Activated T-cell treated with anti-CD3 and anti-CD28 coated beads, Interleukin-2, amount 50 U/mL, for 1 hour (primary cell): ENCODE measurements at places on chromosomes 4 and X.

GRCh38 chr4:153452658-153453378 lies 13.3 kb upstream of the TMEM131L start:
- no peak for DNase-seq

GRCh38 chrX:55716937-55717336 lies 612 bp upstream of the RRAGB start:
- DNase-seq = no peak

GRCh38 chr4:41140410-41140809 lies 73.9 kb downstream of the APBB2 start:
- no peak for DNase-seq

- DNase-seq = no peak
Observed at GRCh38 chr4:168715896-168716295, 219.0 kb downstream of the PALLD start.

DNA sequence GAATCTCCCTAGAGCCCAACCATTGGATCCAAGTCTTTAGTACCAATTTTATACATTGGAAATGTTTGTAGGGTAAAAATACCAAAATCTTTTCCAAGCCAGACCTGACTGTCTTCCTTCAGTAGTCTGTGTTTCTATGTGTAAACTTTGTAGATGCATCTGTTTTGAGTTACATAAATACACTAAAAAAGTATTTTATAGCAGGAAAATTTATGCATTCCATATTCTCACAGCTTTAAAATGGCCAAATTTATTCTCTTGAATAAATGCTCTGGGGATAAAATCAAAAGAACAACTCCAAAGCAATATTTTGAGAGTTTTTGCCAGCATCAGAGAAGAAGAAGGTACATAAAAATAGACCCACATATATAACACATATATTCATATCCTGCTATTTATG lies 377.4 kb downstream of the PPP3CA start:
- no peak for DNase-seq

GRCh38 chr4:95540227-95540626 lies 8.5 kb downstream of the UNC5C start:
- no peak for DNase-seq

GRCh38 chrX:17596546-17597205 lies 140.6 kb upstream of the SCML1 start:
- no peak for DNase-seq

DNA sequence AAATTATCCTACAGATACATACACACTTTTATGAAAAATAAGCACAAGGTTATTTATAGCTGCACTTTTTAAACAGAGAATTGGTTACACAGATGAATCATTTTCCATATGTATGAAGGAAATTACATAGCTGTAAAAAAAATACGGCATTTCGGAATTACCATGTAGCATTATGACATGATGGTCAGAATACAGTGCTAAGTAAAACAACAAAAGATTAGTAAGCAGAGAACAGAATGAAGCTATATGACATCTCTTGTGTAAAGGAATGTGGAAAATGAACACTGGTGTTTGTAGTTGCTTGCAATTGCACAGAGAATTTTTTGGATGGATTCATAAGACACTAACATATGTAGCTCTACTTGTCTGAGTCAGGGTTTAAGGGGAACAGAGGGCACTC lies 1222.0 kb upstream of the PRKX start:
- no peak for DNase-seq

- no peak for DNase-seq
Observed at GRCh38 chr4:48250343-48250742, 19.3 kb downstream of the TEC start.

GRCh38 chr4:119284876-119285780 lies 36.8 kb downstream of the FABP2 start:
- no peak for DNase-seq
